ENCODE measurements at places on chromosomes 6 and 20. TPM values are rescaled to one million over a fixed set of nuclear protein-coding genes. Genes with fewer than 3 reads are reported as not detected.

Gene IRF4
- total RNA-seq, result 1.8 TPM

Gene SAMD5
- total RNA-seq, result 9.5 TPM

Gene RIMS4
- 3.7 TPM for total RNA-seq

Gene C6orf52
- not detected for total RNA-seq

Gene NKAPL
- 0.62 TPM for total RNA-seq

Gene ADTRP
- not detected for total RNA-seq

GRCh38 chr20:58377766-58378401 is 11.1 kb upstream of the VAPB start:
- DNase-seq, result peak; percentile 43

- DNase-seq, result no peak
These were observed 13.3 kb downstream of the DUSP22 start for GRCh38 chr6:305371-306206.

- no peak for DNase-seq
These were observed 2.9 kb upstream of the PRSS35 start for GRCh38 chr6:83509441-83509840.

DNA sequence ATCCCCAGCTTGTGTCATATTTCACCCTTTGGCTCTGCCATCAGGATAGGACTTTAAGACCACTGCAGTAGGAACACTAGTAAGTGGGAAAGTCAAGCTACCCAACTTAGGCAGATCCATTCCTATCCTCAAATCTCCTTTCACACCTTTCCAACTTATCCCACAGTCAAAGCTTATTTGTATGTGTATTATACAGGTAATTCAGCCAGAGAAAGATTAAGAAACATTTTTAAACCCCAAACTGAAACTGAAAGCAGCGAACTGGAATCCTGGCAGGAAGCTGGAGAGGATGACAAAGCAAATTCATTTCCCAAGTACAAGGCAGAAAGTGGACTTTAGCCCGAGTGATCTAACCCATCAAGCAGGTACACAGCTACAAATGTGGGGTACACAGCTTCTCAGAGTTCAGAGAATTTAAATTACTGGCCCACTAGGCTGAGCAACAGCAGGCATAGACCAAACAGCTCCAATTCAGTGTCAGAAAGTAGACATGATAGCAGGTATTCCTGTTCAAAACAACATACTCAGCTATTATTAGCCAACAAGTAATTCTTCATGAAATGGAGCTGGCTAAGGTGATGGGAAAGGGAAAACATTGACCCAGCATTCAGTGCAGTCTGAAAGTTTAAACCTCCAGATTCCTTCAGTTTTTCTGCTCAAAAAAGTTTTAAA is 39.1 kb downstream of the ILRUN start:
- peak; percentile 91 for DNase-seq

GRCh38 chr20:51188941-51189340 is 166.0 kb upstream of the KCNG1 start:
- no peak for DNase-seq

- peak; percentile 28 for DNase-seq
These were observed 1.4 kb downstream of the MDGA1 start for GRCh38 chr6:37696220-37696840.

GRCh38 chr20:51284871-51285270 is 257.6 kb downstream of the NFATC2 start:
- DNase-seq, result no peak
